NB4 (cell line): ENCODE measurements at places on chromosomes 1 and 21.

GRCh38 chr1:222202831-222203230, 345.1 kb downstream of the HHIPL2 start:
- no peak for DNase-seq

DNA sequence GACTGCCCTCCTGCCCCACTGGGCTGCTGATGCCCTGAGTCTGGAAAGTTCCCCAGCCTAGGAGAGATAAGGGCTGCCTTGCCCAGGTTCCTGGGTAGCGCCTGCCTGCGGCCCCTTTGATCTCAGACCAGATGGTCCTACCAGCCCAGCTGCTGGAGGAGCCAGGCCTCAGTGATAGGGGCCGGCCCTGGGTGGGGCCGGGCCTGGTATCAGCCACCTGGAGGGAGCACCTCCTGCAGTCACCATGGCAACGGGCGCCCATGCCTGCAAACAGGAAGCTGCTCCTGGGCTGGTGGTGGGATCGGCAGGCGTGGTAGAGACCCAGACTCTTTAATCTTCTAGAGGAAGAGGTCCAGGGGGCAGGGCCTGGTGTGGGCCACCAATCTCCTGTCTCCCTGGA, 119.7 kb upstream of the WNT4 start:
- DNase-seq = no peak

GRCh38 chr1:91092503-91092902, 70.7 kb upstream of the ZNF644 start:
- DNase-seq = no peak

DNA sequence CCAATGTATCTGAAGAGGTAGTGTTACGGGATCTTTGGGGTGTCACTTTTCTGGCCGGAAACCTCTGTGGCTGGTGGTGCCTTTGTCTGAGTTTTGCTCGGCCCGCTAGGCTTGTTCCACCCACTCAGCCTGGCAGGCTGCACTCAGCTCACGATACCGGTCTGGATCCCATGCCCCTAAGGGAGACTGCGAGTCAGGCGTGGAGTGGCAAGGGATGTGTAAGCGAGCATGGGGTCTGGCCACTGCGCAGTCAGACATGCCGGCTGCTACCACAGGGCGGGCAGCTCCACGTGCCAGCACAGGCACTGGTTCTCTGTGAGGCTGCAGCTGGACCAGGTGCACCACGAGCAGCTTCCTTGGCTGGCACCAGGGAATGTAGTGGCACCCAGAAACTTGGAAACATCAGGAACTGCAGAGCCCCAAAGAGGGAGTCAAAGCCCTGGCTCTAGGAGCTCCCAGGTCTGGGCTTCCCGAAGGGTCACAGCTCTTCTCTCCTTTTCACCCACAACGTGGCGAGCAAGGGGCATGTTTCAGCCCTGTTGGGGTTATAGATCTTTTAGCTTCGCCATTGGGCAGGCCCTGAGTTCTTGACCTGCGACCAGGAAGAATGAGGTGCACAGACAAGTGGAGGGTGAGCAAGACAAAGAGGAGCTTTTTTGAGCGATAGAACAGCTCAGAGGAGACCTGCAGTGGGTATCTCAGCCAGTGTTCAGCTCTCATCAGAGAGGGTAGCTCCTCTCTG, 23.8 kb upstream of the LRRC8C start:
- no peak for DNase-seq

GRCh38 chr1:237700181-237700580, 190.5 kb downstream of the ZP4 start:
- DNase-seq = no peak

DNA sequence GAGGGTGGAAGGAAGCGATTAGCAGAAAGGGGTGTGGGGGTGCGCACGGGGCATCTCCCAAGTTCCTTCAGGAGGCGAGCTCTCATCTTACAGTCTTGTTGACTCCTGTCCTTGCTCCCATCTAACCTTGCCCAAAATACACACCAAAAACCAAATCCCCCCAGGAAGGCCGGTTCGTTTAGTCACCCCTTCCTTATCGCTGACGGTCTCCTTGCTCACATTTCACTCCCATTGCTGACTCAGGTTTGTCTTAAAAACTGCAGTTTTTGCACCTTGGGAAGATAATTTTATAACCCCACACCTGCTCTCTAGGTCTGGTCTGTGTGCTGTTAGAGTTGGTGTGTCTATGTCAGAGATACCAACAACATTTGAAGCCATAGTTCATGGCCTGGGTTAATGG, 68.1 kb upstream of the F3 start:
- no peak for DNase-seq

DNA sequence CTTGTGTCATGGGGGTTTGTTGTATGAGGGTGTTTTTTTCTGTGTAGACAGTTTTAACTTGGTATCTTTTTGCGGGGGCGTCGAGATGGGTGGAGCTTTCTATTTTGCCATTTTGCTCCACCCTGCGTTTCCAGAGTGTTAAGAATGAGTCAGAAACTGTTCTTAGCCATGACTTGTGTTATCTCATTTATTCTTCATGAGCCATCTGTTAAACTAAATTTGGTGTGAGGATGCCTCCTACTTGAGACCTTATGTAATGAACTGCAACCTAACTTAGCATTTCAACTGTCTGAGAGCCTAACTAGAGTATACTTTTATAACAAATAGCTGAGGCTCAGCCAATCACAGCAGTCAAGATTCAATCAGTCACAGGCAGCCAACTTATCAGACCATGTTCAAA, 1873.5 kb downstream of the NCAM2 start:
- DNase-seq = no peak

DNA sequence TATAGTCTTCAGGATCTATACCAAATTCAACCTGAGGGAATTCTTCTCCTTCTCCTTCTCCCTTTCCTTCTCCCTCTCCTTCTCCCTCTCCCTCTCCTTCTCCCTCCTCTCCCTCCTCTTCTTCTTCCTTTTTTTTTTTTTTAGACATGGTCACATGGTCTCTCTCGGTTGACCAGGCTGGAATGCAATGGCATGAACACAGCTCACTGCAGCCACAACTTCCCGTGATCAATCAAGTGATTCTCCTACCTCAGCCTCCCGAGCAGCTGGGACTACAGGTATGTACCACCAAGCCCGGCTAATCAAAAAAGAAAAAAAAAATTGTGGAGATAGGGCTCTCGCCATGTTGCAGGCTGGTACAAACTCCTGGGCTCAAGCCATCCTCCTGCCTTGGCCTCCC, 51.5 kb downstream of the DNAI4 start:
- no peak for DNase-seq

GRCh38 chr1:109198043-109198695, 15.5 kb upstream of the SARS1 start:
- no peak for DNase-seq

DNA sequence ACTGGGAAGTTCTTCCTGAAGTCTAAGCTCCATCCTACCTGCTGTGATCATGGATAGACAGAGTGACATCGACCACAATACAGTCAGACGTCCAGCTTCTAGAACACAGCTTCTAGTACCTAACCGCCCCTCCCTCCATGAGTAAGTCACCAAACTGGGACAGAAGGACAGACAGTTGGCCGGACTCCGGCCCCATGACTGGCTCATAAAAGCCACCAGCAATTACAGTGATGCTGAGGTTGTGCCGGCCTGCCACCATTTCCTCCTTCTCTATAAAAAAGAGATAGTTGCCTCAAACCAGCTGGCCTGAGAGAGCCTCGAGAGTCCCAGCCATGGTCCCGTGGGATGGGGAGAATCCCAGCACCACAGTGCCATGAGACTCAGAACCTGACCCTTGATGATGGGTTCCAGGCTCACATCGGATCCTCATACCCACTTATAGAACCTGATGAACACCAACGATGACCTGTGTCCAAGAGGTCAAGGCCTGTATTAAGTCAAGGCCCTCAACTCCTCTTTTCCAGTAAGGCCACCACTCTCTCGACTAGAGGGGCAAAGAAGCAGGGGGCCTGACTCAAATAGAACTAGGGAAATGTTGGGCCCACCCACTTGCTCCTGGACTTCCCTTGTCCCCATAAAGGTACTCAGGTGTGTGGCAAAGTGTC, 3.4 kb downstream of the MEF2D start:
- no peak for DNase-seq

- DNase-seq = no peak
Measured at GRCh38 chr1:29974316-29974724, 738.0 kb downstream of the PTPRU start.

DNA sequence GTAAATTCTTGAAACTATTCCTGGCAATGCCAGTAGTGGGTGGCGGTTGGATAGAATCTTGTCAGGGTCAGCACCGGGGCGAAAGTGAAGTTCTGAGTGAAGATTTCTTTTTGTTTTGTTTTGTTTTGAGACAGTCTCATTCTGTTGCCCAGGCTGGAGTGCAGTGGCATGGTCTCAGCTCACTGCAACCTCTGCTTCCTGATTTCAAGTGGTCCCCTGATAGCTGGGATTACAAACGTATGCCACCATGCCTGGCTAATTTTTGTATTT, 33.3 kb downstream of the PCNT start:
- no peak for DNase-seq

DNA sequence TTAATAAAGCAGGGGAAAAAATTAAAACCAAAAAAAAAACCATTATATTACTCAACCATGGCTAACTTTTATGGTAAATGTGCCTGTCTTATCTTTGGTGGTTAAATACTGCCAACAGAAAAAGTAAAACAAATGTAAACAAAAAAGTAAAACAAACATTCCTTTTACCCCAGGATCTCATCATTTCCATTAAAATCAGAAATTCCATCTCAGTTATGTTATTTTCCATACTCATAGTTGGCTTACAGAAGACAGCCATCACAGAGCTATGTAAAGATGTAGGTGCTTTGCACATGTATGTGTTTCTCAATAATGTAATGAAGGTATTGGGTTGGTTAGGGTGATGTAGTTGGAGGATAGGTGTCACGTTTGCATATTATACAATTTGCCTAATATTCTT, 185.0 kb downstream of the KCNK2 start:
- no peak for DNase-seq

DNA sequence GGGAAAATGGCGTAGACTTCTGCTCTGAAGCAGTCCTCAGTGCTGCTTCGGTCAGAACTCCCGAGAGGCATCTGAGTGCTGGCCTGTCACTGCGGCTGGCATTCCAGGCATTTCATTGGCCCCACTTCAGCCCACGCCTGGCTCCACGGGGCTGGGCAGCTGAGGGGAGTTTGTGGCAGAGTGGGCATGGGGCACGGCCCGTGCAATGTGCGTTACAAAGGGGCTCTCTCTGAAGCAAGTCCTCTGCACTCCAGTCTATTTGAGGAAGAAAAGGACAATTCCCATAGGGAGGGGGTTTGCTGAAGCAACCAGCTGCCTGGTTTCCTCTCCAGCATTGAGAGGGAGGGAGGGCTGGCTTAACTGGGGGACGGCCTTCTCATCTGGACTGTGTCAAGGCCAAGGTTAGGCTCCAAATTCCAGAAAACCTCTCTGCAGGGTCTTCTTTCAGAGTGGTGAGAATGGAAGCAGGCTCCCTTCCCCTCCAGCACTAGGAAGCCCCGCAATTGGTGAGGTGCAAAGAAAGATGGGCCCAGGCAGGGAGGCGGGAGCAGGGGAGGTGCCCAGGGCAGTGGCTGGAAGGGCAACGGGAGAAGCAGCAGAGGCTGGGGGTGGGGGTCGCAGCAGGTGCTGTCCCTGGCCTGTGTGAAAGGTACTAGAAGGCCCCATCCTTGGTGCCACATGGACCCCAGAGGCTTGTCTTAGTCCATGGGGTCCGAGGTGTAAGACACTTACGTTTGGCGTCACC, 21.1 kb upstream of the GPR157 start:
- peak; percentile 25 for DNase-seq

DNA sequence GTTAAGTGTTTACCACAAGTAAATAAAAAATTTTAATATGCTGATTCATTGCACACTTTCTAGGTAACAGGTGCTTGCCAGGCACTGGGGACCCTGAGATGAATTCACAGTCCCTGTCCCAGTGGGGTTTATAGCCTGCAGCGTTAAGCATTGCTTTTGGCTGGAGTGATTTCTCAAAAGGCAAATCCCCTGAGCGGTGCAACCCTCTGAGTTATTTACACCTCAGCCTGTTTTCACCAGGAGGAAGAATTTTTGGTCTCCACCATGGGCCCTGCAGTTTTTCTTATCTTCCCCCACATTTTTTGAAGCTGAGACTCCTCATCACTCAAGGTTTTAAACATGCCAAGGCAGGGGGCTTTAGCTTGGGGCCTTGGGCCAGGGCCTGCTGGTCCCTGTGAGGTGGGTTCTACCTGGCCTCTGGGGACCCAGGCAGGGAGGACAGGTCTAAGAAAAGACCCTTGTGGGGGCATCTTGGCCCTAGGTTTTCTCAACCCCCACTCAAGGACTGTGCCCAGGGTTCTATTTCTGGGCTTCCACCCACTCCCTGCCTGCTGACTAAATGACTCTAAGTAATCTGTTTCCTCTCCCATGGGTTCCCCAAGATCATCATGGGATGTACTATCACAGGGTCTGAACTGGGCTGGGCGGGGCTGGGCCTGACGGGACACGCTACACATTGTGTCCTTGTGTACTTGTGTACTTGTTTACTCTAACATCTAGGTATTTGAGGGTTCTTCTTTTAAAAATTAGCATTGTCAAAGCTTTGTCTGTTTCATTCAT, 10.2 kb upstream of the CHIT1 start:
- no peak for DNase-seq

DNA sequence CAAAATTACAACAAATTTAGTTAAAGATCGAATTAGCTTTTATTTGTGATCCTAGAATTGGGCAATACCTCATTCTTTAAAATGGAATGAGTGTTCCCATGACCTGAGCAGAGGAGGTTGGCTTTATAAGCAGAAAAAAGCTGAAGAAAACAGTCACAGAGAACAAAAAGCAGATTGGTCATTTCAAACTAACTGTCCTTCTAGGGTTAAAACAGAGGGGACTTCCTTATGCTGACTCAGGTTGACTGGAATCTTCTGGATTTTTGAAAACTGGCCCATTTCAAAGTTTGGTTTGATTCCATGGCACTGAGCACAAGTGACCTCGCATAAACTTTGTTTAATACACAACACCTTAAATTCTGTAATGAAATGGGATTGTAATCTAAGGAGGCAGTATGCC, 17.6 kb downstream of the NFASC start:
- no peak for DNase-seq

- DNase-seq = peak; percentile 74
Measured at GRCh38 chr21:33230545-33231324, 997 bp downstream of the IFNAR2 start.

DNA sequence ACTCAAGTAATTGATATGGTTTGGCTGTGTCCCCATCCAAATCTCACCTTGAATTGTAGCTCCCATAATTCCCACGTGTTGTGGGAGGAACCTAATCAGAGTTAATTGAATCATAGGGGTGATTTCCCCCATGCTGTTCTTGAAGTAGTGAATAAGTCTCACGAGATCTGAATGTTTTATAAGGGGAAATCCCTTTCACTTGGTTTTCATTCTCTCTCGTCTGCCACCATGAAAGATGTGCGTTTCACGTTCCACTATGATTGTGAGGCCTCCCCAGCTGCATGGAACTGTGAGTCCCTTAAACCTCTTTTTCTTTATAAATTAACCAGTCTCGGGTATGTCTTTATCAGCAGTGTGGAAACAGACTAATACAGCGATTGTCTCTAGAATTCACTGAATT, 135.4 kb downstream of the BACH1 start:
- DNase-seq = no peak

- no peak for DNase-seq
Measured at GRCh38 chr1:32246888-32247273, at the start of gene FAM167B. Gene FAM167B (plus strand): TSS chr1:32247222. CDS start chr1:32247422, 200 bp downstream.

GRCh38 chr21:16536643-16537434, 807.1 kb downstream of the USP25 start:
- no peak for DNase-seq

GRCh38 chr21:41950941-41951351, 2.9 kb downstream of the C2CD2 start:
- DNase-seq = no peak
